A549 (cell line): ENCODE measurements at places on chromosomes 12 and 14. TPM values are rescaled to one million over a fixed set of nuclear protein-coding genes. Genes with fewer than 3 reads are reported as not detected.

- DNase-seq = no peak
Measured at GRCh38 chr12:50934981-50935807, 17.1 kb upstream of the HIGD1C start.

RPS6KA5 gene
- polyA plus RNA-seq = 2.2 to 3.2 TPM (median 3.0 TPM) in 3 replicates

DNA sequence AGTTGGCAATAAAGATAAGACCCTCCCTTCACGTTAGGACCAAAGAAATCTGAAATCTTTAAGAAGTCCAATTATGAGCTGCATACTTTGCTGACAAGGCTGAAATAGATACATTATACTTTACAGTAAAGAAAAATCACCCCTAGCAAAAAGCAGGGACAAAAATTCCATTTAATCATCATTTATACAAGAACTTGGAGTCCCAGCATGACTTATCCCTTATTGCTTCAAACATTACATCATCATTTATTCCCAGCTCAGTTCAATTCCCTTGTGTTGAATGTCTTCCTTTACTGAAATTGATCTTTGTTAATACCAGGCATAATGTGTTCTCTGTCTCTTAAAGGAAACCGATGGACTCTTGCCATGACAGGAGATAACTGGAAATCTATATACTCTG, 449.6 kb upstream of the CCDC196 start:
- DNase-seq = no peak

DNA sequence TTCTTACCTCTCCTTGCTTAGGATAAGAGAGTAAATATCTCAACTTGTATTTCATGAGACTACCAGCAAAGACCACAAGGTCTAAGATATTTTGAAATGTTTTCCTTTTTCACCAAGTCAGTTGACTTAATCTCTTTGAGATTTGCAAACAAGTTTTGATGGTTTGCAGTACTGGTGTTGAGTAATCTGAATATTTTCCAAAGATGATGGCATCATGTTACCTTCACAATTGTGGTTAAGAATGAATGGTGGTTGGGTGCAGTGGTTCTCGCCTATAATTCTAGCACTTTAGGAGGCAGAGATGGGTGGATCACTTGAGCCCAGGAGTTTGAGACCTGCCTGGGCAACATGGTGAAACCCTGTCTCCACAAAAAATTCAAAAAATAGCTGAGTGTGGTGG, 225.7 kb downstream of the TMTC2 start:
- DNase-seq = no peak

- no peak for DNase-seq
Measured at GRCh38 chr14:51780741-51781140, 79.7 kb upstream of the GNG2 start.

DNA sequence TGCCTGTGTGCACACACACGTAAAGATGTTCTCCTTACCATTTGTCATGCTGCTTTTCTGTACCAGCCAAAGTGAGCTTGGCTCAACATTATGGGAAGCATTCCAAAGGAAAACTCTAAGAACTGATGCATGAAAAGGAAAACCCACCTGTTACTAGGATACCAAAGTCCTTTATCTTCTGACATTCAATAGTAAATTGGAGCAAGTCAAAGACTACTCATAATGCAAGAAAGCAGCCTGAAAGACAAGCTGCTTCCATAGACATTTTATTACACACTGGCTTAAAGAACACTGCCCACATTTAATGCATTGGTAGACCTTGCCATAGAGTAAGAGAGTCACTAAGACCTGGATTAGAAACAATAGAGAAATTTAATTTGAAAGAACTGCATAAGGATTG, 159.0 kb downstream of the LRIG3 start:
- DNase-seq = no peak

GRCh38 chr12:92473564-92473963, 229.2 kb upstream of the PLEKHG7 start:
- DNase-seq = no peak
